Upper lobe of left lung (tissue), 6 donors: ENCODE measurements at places on chromosomes 1 and 21.

DNA sequence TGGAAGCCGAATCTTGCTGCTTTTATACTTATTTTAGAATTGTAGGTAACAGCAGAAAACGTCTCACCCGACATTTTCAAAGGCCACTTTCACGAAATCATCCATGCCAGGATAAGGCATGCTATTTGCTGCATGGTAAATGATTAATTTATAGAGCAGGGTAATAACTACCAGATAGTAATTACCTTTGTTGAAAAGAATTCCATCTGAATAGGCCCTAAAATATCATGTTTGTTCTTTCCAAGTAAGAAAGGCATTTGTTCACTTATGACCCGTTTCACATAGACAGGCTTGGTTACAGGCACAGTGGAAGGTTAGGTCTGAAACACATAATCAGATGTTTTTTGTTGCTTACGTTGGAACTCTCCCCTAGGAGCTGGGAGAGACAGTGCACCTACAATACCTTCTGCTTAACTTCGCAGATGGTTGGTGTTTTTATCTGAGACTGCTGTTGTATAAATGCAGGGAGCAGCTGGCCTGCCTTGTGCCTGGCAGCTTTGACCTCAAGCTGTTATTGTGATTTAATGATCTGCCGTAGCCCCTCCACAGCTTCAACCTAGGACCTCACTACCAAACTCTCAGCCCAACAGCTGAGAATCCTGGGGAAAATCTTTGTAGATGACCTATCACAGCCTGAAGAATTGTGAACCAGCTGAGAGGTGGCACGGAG, 1.6 kb downstream of the SLC44A3 start:
- no peak for DNase-seq

GRCh38 chr1:184017306-184017705, 20.2 kb downstream of the COLGALT2 start:
- no peak for DNase-seq

- DNase-seq: no peak
Observed at GRCh38 chr21:39120876-39121599, 62.2 kb downstream of the PSMG1 start.

- no peak for DNase-seq
Observed at GRCh38 chr1:58717979-58718378, 18.1 kb upstream of the MYSM1 start.

DNA sequence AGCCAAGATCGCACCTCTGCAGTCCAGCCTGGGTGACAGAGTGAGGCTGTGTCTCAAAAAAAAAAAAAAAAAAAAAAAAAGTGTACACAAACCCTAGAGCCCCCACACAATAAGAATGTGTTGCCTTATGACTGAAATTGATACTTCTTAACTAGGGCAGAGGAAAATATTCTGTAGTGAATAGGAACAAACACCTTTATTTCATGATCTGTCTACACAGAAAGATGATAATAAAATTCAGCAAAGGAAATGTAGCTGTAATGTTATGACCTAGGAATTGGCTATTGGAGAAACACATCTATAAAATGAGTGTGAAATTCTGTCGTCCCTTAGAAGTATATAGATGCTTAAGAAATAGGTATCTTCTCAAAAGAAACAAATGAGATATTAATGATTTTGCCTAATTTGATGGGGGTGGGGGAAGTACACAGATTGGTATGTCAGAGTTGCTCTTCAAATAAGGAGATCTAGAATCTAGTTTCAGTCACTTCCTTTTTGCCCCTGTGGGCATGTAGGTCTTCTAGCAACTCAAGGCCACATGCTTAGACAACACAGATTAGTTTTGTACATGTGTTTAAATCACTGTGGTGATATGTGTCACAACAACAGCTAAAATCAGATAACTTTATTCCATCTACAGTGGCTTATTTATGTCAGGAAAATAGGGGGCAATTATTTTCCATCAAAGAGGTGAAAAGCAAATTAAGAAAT, 10.7 kb upstream of the GPR25 start:
- no peak for DNase-seq

DNA sequence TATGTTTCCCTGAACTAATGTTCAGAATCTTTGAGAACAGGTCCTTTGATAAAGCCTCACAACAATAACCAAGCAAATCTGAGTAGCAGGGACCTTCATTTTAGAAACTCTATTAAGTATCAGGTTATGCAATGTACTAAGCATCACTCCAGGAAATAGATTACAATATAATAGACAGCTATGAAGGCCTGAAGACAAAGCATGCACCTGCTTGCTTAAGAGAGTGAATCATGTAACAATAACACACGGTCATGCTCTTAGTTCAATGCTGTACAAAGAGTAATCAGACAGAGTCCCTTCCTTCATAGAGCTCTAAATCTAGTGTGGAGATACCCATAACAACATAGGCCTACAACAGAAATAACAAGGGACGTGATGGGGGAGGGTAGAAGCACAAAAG, 8.1 kb upstream of the CMPK1 start:
- no peak for DNase-seq

DNA sequence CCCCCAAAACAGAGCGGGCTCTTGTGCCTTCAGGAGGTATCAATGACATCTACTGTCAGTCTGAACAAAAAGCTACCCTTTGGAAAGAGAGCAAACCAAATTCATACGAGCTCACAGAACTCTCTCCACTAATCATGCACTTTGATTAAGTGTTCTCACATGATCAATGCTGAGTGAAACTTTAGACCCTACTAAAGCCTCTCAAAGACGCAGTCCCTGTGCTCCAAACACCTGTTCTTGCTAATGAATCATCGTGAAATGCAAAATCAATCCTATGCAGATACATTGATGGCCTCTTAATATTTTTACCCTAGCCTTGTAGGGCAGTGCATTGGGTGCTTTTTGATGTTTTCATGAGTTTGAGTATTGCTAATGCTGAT, 113.4 kb downstream of the ZBTB18 start:
- DNase-seq: no peak

DNA sequence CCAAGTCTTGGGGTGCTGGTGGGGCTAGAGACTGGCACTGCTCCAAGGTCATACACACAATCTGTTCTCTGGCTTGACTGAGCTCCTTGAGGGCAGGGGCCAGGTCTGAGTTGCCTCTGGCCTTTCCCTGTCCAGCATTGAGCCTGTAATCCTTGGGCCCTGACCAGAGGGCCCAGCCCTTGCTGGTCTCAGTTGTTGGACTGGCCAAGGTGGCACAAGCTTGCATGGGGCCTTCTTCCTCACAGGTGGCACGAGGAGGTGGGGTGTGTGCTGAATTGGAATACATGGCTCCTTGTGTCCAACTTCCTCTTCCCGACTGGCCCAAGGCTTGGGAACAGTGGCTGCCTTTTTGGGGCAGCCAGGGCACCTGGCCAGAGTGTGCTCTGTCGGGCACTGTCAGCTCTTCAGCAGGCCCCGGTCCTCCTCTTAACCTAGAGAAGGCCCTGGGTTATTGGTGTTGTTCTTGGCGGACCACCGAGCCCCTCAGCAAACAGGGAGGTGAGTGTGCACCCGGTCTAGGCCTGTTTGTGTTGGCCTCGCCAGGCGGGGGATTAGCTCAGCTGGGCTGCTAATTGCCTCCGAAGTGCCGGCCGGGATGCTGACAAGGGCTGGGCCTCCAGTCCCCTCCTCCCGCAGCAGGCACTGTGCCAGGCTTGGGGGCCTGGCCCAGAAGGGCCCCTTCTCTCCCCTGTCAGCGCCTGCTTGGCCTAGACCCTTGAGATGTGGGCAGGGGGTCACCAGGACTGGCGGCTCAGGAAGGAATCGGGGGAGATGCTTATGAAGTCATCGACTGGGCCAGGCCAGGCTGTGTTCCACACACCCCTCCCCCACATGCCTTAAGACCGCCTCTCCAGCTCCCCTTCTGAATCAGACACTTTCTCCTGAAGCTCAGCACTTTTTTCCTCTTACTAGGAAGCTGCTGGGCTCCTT, 28.5 kb downstream of the WNT4 start:
- DNase-seq: peak; percentile 69

DNA sequence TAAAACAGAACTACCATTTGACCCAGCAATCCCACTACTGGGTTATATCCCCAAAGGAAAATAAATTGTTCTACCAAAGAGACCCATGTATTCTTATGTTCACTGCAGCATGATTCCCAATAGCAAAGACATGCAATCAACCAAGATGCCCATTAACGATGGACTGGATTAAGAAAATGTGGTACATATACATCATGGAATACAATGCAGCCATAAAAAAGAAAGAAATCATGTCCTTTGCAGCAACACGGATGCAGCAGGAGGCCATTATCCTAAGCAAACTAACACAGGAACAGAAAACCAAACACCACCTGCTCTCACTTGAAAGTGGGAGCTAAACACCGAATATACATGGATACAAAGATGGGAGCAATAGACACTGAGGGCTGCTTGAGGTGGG, 44.2 kb downstream of the SLC35D1 start:
- no peak for DNase-seq
